MCF 10A (cell line): ENCODE measurements at places on chromosomes 6 and 20.

- no peak overlapping the region for H3K4me3 ChIP-seq
- H3K27ac ChIP-seq: peak overlapping the region; percentile 92
- H3K36me3 ChIP-seq: no peaks in the 10 kb centered on the region
- no peaks in the 10 kb centered on the region for H3K27me3 ChIP-seq
Measured at GRCh38 chr6:224350-224749, 67.9 kb upstream of the DUSP22 start.

DNA sequence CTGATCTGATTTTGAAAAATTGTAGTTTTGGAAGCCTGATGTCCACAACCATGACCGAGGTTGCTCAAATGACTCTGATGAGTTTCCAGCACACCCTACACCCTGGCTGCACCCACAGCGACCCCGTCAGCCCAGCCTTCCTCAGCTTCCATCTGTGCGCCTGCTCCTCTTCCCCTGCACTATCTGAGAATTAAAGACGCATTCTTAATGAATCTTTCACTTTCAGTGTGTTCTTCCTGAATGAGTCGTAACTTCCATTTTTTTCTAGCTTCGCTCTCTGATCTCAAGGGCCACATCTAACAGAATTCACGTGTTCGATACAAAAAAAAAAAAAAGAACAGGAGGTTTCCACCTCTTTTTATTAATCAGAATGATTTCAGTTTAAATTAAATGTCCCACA, 21.3 kb upstream of the RREB1 start:
- no peak overlapping the region for H3K27ac ChIP-seq
- no peaks in the 10 kb centered on the region for H3K4me1 ChIP-seq
- H3K4me3 ChIP-seq: no peak overlapping the region
- no peaks in the 10 kb centered on the region for H3K36me3 ChIP-seq
- H3K27me3 ChIP-seq: no peaks in the 10 kb centered on the region
- DNase-seq: no peak

- H3K27me3 ChIP-seq: no peaks in the 10 kb centered on the region
- DNase-seq: no peak
- H3K36me3 ChIP-seq: no peaks in the 10 kb centered on the region
Measured at GRCh38 chr20:24682496-24682985, 213.1 kb downstream of the SYNDIG1 start.

- H3K4me3 ChIP-seq: no peak overlapping the region
- peaks cover 11% of the 10 kb centered on the region for H3K27me3 ChIP-seq
- H3K36me3 ChIP-seq: peaks cover 9% of the 10 kb centered on the region
- H3K4me1 ChIP-seq: no peaks in the 10 kb centered on the region
Measured at GRCh38 chr20:52332649-52333250, 141.2 kb upstream of the ZFP64 start.

DNA sequence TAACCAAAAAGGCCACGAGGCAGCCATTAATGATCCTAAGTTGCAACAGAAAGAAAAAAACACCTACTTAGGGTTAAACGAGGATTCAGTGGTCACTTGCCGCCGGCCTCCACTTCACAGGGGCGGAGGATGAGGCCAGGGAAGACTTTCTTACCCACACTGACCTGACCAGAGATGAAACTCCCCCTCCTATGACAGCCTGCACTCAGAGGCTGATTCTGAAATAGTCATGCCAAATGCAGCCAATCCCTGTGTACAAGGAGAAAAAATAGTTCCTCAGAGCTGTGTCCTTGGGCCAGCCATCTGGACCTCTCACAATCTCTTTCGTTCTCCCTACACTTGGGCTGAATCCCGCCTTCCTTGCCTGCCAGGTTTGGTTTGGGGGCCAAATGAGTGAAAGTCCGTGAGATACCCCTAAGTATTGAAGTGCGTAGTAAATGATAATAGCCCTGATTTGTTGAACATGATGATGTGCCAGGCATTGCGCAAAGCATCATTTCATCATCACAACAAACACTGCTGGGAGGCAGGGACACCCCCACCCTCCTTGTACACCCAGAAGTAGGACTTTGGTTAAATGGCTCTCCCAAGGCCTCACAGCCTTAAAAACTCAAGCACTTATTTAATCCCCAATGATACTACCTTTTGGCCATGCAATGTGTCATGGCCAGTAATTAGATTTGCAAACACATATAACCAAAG, 3.2 kb upstream of the IRF4 start:
- peaks cover 26% of the 10 kb centered on the region for H3K4me1 ChIP-seq
- peak; percentile 82 for DNase-seq
- peaks cover 2% of the 10 kb centered on the region for H3K27me3 ChIP-seq

DNA sequence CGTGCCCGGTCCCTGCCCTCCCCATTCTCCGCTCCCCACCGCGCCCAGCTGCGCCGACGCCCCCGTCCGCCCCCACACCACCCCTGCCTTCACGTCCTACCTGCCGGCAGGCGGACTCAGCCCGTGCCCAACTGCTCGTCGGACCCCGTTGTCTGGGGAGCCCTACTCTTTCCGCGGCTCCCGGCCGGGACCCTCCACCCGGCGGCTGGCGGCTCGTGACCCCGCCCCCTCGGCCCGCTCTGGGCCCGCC, at the start of gene SERAC1:
SERAC1 (minus strand) TSS at position 223 of the 250 bp plus-strand sequence. CDS start 9,899 bp downstream, outside the sequence.
- DNase-seq: no peak
- H3K36me3 ChIP-seq: peaks cover 19% of the 10 kb centered on the region
- peak within 1 kb of the TSS; percentile 91 for H3K27ac ChIP-seq
- H3K4me3 ChIP-seq: peak within 1 kb of the TSS; percentile 92

DNA sequence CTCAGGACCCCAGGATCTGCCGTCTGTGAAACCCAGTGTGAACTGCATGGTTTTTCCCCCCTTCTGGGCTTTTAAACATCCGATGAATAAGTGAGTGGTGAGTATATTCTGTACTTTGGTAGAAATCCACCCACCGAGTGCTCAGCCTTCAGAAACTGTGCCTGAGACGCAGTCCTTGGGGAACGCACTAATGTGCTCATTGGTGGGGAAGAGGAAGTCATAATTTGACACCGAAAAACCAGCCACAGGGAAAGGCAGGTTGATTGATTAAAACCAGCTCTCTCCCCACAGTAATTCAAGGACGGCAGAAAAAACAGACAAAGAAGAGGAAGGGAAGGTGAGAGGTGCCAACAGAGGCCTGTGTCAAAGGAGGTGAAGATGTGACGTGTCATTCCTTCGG, 21.7 kb downstream of the EDN3 start:
- DNase-seq: no peak
- peaks cover 72% of the 10 kb centered on the region for H3K27me3 ChIP-seq
- no peaks in the 10 kb centered on the region for H3K4me1 ChIP-seq
- H3K4me3 ChIP-seq: no peak overlapping the region

DNA sequence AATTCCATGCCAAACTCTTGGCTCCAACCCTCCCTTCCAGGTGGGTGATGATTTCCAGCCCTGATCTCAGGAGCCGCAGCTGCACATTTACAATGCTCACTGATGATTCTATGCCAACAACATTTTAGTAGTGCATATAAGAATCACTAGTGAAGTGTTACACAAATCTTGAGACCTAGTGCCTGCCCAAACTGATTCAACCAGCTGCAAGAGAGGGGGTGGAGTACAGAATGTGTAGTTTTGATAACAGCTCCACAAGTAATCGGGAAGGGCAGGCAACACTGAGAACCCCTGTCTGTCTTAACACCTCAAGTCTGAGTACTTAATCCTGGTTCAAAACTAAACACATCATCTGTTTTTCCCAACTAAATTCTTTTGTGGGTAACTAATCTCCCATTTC, 91.7 kb downstream of the PRDM1 start:
- no peak overlapping the region for H3K4me3 ChIP-seq
- H3K27ac ChIP-seq: no peak overlapping the region
- no peaks in the 10 kb centered on the region for H3K27me3 ChIP-seq
- peaks cover 16% of the 10 kb centered on the region for H3K4me1 ChIP-seq

DNA sequence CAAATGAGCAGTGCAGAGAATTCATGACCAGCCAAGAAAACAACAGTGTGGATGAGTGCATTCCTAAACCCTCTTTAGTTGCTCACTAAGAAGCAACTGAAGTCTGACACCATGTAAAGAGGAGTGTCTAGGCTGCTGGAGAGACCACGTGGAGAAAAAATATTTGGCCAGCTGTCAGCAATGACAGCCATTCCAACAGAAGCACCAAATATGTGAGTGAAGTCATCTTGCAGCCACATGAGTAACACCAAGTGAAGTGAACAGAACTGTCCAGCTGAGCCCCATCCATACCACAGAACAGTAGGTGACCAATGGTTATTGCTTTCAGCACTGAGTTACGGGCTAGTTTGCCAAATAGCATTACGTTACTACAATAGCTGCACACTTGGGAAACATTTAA, 89.4 kb downstream of the TBXT start:
- no peak overlapping the region for H3K4me3 ChIP-seq
- DNase-seq: peak; percentile 84
- peaks cover 15% of the 10 kb centered on the region for H3K4me1 ChIP-seq
- no peaks in the 10 kb centered on the region for H3K36me3 ChIP-seq
- no peaks in the 10 kb centered on the region for H3K27me3 ChIP-seq

DNA sequence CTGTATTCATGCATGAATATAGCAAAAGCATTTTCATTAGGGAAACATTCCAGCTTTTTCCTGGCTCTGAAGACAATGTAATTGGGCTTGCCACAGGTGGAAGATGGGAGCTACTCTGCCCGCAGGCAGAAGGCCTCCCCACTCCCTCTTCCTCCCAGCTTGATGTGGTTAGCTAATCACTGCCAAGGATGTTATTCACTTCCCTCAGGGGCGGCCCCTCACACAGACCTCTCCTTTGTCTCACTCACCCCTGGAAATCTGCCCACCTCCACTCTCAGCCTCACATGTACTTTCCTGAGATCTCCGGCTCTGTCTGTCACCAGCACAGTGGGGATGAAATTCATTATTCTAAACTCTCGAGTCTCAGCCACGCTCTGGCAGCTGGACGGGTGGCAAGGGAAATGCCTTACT, 100.7 kb downstream of the ANKRD60 start:
- H3K4me3 ChIP-seq: no peak overlapping the region
- no peaks in the 10 kb centered on the region for H3K27me3 ChIP-seq
- peak overlapping the region; percentile 18 for H3K27ac ChIP-seq
- peak; percentile 99 for DNase-seq
- H3K36me3 ChIP-seq: no peaks in the 10 kb centered on the region
- peaks cover 32% of the 10 kb centered on the region for H3K4me1 ChIP-seq
